ENCODE measurements at places on chromosomes 4 and X. TPM values are rescaled to one million over a fixed set of nuclear protein-coding genes. Genes with fewer than 3 reads are reported as not detected.

Gene PARM1
- total RNA-seq = 165 TPM

Gene CCDC120
- 11.3 TPM for total RNA-seq

Gene USP17L28
- total RNA-seq = not detected

Gene DGKK
- not detected for total RNA-seq

DNA sequence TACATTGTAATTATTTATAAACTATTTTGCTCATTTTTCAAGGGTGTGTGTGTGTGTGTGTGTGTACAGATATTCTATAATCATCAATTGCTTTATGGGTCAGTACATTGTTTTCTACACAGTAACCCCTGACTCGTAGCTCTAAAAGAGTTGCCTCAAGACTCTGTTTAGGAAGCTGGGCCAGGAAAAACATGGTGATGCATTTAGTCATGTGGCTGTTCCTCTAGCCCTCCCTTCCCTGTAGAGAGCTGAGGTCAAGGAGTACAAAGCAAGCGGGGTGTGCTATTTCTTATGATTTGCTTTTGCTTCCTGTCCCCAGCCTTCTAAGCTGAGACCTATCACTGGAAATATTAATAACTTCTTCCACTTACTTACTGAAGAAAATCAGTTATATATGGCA lies 34.8 kb upstream of the SPANXD start:
- DNase-seq = no peak

GRCh38 chr4:154044742-154045485 lies 256.0 kb upstream of the SFRP2 start:
- no peak for DNase-seq

- no peak for DNase-seq
Observed at GRCh38 chrX:30577362-30577991, at the start of gene TASL. Gene TASL, minus strand, starts transcription at chrX:30577766. Its CDS starts 17,411 bp downstream, at chrX:30560355.

DNA sequence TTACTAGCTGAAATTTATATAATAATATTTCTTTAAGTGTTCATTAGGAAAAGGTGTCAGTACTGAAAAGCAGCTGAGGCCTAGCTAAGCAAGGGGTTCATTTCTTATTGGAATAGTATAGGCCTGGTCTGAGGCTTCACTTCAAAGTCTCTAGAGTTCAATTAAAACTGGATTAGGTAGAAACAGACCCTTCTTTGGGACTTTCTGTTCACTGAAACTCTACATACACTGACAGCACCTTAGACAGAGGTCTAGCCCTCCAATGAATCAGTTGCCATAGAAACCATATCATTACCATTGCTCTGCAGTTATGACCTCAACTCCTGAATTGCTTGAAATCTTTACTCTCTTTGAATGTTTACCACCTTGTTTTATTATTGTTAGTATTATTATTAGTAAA lies 86.4 kb upstream of the MAB21L2 start:
- no peak for DNase-seq

DNA sequence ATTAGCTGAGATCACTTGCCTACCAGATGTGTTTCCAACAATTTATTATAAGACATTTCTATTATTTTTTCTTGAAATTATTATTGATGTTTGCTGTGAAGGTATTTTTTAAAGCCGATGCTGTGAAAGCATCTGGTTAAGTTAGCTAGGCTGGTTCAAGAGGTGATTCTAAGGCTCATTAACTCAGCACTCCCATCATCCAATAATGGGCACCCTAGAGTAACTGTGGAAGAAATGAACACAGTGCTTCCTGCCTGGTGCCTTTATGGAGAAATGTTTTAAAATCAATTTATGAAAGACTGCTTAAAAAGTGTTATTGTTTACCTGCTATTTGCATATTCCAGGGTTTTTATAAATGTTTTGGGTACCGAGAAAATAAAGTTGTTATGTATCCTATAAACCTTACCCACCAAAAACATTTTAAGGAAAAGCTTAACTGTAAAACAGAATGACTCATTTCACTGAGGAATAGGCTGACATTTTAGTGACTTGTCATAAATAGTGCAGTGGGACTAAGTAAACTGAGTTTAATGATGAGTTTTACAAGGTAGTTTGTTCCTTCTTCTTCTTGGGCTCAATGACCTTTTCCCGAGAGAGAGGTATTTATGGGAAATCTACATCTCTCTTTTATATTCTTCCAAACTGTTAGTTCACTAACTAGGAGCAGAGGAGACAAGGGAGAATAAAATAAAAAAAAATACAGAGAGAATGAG lies 310.0 kb upstream of the AADAT start:
- no peak for DNase-seq

GRCh38 chr4:135256111-135256510 lies 1054.5 kb upstream of the PABPC4L start:
- no peak for DNase-seq

- no peak for DNase-seq
Observed at GRCh38 chr4:58254291-58254690, 1144.1 kb upstream of the IGFBP7 start.

DNA sequence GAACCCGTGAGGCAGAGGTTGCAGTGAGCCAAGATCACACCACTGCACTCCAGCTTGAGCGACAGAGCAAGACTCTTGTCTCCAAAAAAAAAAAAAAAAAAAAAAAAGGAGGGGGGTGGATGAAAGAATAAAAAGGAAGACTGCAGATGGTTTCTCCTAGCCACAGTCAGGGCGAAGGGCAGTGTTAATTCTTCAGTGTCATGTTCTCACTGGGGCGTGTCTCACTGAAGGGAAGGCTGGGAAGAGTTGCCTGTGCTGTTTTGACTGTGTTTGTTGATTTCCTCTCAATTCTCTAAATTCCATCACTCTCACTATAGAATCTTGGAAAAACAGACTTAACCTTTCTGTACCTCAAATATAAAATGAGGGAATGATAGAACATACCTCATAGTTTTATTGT lies 71.6 kb upstream of the DHX15 start:
- DNase-seq = peak; percentile 72
